ENCODE measurements at places on chromosomes 5 and 9.

DNA sequence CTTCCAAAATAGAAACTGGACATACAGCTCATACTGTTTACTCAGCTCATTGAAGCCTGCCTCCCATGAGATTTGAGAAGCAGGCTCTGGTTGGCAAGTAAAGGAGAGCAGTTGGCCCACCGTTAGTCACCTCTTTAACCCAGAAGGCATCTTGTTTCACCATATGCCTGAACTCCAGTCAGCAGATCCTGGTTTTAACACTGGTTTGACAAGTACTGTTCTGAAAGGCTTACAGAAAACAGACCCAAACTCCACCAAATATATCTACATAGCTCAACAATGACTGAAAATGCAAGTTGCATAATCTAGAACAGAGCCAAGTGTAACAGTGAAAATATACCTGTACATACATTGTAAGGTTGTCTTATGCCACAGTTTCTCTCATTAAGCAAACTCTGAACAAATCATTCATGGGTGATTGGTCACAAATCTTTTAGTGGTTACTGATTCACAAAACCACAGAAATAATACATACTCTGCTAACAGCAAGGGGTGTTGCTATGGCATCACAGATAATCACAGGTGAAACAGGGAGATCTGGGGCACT lies 198.8 kb downstream of the BNC2 start:
- peak; percentile 48 for DNase-seq

DNA sequence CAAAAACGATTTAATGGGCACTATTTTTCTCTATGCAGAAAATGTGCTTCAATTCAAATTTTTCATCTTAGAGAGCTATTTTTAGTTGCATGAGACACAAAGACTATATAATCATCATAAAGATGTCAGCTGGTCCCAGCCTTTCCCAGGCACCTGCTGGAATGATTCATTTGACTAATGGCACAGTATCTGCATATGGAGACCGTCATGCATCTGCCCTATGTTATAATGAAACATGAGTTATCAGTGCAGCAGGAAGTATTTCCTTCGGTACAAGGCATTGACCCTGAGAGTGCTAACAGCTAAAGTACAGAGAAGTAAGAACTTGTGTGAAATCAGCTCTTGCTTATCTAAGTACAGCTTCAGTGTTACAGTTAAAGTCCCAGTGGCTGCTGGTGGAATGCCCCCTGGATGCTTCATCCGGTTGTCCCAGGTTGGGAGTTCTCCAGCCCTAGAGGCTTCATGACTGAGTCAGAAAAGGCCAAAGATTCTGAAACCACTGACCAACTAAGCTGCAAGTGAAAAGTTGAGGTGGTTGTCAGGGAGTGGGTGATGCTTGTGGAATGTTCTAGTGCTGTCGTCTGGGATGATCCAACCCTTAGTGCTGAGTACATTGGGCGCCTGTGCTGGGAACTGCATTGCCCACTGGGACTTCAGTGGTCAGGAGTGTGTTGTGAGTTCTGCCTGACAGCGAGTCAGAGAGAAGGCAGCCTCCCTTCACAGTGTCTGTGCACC lies 57.2 kb downstream of the MTRR start:
- DNase-seq: no peak

DNA sequence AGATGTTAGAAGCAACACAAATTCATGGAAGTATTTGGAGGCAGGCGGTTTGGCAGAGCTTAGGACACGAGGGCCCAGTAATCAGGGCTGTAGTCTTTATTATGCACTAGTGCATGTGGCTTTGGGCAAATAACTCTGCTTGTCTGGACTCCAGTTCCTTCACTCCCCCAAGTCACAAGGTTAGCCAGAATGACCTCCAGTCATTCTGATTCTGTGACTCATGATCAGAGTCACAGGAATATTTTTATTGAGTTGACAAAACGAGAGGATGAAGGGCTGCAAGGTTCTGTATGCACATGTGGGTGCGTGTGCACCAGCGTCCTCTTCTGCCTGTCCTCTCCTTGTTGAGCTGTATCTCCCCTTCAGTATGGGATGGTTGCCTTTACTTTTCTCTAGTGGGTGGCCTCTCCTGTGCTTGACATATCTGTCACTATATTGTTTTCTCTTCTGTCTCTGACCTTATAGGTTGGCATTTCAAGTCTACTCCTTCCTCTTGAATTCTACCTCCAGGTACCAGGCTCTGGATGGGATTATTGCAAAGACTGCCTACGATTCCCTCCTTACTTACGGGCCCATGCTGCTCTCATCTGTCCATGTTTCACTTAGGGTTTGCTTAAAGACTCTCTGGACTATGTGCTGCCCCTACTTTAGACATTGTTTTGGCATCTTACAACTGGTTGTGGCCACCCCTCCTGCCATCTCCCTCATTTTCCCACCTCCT lies 94.6 kb downstream of the KDM4C start:
- DNase-seq: peak; percentile 51

DNA sequence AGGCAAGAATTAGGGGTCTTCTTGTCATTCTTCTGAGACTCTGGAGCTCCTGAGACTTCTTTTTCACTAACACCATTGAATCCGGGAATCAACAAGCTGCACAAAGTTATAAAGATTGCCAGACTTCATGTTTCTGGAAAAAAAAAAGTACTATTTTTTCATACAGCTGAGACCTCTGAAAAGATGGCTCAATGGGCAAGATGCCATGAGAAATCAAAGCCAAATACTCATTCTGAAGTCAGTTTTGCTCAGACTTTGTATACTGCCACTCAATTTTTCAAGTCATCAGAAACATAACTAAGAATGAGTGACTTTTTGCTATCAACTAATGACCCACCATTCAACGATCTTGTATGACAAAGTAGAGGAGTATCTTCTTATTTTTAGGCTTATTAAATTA lies 512.0 kb downstream of the RAB3C start:
- DNase-seq: no peak

DNA sequence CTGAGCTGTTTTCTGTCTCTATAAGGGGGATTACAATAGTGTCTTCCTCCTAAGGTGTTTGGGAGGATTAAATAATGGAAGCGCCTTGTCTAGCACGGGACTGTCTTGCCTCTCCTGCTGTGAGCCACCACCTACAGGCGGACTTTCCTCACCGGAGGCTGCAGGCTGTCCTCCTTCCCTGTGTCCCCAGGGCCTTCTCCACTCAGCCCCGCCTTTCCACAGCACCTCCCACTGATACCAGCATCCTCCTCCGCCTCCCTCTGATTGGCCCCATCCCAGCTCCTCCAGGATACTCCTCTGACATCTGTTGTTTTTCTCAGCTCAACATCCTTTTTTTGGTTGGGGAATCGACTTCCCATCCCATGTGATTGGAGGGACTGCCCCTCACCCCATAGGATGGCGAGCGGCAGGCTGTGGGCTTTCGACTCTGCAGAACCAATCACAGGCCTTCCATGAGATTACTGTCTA lies 851 bp upstream of the ZDHHC12 start:
- peak; percentile 65 for DNase-seq

All from ACHN (cell line).